Epithelial cell of proximal tubule (primary cell): ENCODE measurements at places on chromosomes 2 and 18. TPM values are rescaled to one million over a fixed set of nuclear protein-coding genes. Genes with fewer than 3 reads are reported as not detected.

MCM6 gene
- total RNA-seq, result 37.8 and 71.3 TPM in 2 replicates

MAP2 gene
- 4.0 and 12.2 TPM in 2 replicates for total RNA-seq

DNA sequence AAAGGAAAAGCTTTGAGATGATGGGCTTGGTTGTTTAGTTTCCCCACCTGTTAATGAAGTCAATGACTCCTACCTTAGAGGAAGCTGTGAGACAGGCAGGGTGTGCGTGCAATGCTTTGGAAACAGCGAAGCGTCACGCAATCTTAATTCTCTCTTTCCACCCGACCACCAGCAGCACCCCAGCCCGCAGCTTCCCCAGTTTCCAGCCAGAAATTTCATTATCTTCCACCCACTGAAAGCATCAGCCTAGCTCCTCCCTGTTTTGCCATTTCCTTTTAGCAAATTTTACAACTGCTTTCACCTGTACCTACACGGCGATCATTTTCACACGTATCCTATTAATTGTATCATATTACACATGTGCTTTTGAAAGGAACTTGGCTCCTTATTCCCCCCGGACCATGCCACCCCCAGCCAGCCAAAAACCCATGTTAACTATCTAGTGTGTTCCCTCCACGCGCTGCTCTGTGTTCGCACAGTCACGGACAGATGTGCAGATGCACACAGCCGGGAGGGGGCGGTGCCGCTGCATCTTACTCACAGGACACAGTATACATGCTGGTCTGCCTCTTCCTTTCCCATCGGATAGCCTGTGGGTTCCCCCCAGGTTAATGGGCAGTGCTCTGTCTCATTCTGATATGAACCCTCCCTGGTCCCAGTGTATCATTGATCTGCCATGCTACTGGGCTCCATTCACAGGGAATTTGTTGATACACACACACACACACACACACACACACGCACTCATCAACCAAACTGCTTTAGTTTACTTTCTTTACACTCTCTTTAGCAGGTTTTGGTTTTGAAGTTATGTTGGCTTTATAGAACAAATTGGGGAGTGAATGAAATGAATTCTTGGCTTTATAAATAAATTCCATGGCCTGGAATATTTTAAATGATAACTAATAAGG, 22.4 kb downstream of the CYP27C1 start:
- DNase-seq, result no peak

DNA sequence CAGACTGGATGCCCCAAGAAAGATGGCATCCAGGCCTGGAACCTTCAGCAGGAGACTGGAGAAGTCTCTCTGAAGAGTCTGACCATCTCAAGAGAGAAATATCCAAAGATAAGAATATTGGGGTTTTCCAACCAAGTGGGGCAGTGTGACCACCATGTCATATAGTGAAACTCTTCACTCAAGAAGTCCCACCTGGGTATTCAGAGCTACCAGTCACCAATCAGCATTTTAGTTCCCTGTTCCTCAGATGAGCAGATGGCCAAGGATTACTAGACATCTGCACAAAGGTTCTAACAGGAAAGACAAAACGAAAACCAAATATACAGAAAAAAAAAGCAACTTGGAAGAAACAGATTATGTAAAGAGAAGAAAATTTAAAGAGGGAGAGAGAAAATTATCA, 38.5 kb upstream of the CXCR4 start:
- DNase-seq, result no peak

DNA sequence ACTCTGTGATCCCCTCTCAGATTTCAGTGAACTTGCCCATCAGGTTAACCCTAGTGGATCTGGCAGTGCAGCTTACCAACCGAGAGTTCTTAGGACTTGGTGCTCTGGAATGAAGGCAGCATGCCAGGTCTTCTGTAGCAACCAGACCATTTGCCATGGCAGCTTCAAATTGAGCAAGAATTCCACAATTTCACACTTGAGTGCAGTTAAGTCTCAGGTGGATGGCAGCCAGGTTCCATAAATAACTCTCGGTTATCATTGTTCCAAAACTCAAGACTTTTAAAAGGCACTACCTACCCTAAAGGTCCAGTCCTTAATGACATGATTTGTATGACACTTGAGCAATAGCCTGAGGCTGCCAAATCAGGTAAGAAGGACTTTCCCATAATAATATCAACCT, 48.1 kb downstream of the GALNT3 start:
- DNase-seq, result peak; percentile 80

GRCh38 chr2:165539985-165540384, 70.5 kb downstream of the CSRNP3 start:
- DNase-seq, result no peak

- no peak for DNase-seq
Measured at GRCh38 chr2:120758181-120759144, 22.8 kb downstream of the GLI2 start.

GRCh38 chr18:32280911-32281310, 91.1 kb downstream of the MEP1B start:
- DNase-seq, result no peak

GRCh38 chr2:46393347-46393820, 86.0 kb upstream of the TMEM247 start:
- DNase-seq, result no peak

DNA sequence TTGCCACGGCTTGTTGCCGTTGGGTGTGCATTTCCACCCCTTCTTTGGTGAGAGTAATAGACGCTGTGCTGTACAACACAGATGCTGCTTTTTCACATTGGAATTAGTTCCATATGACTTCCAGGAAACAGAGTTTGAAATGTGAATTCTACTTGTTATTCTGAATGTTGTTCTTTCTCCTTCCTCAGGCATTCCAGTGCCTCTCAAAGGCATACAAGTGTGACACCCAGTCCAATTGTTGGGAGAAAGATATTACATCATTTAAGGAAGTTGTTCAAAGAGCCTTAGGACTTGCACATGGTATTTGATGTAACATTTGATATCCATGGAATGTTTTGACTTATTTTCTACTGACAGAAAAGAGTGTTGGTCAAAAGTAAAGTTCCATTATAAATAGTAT, 134.4 kb upstream of the LTBP1 start:
- DNase-seq, result no peak

- no peak for DNase-seq
Measured at GRCh38 chr2:234661175-234661574, 164.3 kb upstream of the ARL4C start.

- DNase-seq, result no peak
Measured at GRCh38 chr2:156884216-156884615, 373.3 kb upstream of the GALNT5 start.

DNA sequence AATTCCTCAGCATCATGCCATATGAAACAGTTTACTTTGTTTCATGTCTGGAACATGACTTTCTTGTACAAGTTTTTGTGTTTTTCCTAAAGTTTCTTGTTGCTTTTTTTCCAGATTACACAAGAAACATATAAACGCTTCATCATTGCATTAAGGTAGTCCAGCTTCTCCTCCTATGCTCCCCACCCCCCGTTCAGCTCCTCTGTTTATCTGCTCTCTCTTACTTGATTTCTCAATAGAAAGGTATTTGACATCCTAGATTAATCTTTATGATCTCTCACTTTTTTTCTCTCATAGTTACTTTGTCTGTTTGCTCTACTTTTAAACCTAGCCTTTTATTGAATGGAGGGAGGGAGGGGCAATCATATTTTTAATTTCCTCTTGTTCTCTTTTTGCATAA, 25.4 kb downstream of the SLC40A1 start:
- no peak for DNase-seq

- DNase-seq, result no peak
Measured at GRCh38 chr2:64543008-64543697, 19.0 kb downstream of the AFTPH start.
